ENCODE measurements at places on chromosomes 16 and 17.

DNA sequence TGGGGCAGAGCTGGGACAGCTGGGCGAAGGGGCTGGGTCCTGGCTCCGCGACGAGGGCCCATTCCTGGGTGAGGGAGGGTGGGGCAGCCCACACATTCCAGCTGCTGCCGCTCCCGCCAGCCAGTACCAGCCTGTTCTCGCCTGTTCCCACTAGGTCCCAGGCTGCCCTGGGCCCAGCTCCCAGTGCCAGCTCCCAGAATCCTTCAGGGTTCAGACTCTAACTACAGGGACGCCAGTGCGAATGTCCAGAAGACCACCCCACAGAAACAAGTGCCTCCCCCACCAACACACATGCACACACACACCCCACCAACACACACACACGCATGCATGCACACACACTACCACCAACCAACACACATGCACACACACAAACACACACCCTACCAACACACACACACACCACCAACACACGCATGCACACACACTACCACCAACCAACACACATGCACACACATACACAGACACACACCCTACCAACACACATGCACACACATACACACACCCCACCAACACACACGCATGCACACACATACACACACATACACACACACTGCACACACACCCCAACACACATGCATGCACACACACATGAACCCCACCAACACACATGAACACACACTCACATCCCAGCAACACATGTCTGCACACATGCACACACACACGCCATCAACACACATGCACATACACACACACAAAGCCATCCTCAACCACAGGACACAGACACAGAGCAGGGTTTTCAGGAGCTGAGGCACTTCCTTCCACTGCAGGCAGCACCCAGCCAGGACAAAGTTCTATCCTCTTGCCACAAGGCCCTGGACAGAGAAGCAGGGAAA, 27.5 kb upstream of the KRT17 start:
- DNase-seq: no peak

DNA sequence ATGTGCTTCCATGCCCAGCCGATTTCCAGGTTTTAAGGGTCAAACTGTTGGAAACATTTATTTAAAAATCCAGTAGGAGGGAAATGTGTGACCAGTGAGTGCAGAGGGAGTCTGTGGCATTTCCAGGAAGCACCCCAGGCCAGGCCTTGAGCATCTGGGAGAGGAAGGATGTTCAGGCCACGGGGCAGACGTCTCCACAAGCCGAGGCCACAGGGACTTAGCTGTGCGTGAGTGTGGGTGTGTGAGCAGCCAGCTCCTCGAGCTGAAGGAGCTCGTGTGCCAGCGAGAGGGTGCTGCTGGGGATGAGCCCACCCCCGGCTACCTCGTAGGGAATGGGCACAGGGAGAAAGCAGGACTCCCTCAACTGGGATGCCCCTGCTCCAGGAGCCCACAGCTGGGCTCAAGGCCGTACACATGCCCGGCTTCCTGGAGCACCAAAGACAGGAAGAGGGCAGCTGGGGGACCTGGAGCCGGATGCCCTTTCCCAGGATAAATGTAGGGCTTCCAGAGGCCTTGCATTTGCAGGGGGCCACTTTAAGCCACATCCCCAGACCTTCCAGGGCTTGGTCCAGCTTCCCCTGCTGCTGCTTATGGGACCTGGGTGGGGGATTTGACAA, 12.5 kb downstream of the NPTX1 start:
- no peak for DNase-seq

- no peak for DNase-seq
Measured at GRCh38 chr17:72726936-72727335, 365.6 kb downstream of the SLC39A11 start.

DNA sequence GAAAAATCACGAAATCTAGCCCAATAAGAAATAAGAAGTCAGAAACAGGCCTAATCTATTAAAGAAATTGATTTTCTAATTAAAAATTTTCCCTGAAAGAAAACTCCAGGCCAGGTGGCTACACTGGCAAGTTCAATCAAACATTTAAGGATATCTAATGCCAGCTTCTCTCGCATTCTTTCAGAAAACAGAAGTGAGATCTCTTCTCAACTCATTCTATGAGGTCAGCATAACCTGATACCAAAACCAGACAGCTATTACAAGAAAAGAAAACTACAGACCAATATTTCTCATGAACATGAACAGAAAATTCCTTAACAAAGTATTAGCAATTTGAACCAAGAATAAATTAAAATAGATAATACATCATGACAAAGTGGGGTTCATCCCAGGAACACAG, 52.4 kb downstream of the AXIN2 start:
- DNase-seq: no peak

DNA sequence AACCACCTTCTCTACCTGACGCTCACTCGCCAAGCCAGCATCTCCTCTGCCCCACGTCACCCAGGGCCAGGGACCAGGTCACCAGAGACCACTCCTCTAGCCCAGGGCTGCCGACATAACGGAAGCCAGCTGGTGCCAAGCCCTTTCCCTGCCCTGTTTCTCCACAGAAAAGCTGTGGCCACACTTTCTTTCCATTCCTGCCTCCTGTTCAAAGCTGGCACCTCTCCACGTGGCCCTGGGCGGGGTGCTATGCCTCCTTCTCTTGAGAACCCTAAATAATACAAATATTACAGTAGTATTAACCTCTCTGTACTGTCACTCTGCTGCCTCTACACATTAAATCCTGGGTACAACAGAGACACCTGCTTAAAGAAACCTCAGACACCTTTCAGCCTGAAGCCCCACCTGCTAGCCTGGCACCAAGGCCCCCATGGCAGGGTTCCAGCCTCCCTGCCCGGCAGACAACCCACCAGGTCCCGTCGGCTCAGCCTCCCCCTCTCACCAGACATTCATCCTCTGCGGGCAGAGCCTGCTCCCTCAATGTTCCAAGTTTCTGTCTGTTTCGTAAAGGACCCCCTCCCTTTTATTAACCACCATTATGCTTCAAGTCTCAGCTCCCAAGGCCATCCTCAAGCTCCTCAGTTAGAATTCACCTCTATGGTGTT, 62.3 kb downstream of the TIMM22 start:
- DNase-seq: no peak
